ENCODE measurements at places on chromosomes 4 and X.
A peak's percentile ranks its signal among the peaks of the same experiment; 100 is the strongest.

DNA sequence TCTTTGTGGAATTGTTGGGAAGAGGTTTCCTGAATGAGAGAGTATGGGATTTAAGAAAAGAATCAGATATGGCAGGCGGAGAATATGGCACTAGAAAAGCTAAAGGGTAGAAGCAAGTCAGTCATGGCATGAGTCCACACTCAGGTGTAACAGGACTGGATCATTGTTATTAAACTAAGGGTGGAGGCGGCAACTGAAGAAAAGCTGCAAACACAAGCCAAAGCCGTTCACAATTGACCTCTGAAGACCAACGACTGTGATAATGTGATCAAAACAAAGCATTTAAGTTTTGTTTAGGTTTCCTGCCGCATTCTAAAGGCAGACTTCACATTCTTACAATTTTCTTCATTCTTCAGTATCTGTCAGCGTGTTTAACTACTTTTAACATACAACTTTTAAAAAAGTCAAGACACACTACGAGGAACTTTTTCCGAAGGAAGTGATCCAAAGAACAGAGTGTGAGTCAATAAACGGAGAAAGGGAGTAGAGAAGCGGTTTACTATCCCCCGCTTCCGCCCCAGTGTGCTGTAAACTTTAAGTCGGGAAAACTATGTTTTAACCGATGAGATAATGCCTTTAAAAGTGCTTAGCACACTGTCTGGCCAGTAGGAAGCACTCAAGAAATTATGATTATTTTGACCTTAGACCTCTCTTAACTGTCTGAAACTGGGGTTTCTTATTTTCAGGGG, 909 bp upstream of the SLAIN2 start:
- DNase-seq, result peak; percentile 69

- DNase-seq, result no peak
Measured at GRCh38 chrX:129512409-129512808, 10.9 kb downstream of the SMARCA1 start.

DNA sequence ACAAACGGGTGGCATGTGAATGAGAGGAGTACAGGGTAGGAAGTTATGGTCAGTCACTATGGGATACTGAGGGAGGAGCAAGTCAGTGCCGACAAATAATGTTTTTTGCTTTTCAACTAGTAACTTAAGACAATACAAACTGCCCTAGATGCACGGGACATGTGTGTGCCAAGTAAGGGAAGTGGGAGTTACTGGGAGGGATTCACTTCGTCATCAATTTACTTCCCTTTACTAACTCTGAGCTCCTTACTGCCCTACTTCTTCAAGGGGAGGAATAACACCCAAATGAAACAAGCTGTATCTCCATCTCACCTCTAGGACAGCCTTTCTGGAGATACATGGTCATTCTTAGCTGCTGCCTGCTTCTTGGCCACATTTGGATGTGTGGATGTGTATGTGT, 97.7 kb downstream of the DGKK start:
- no peak for DNase-seq

- DNase-seq, result no peak
Measured at GRCh38 chr4:55017406-55017805, 108.0 kb downstream of the KDR start.

Measured in foreskin melanocyte (primary cell).